Transverse colon (tissue), 4 donors: ENCODE measurements at places on chromosomes 3 and 15. TPM values are rescaled to one million over a fixed set of nuclear protein-coding genes. Genes with fewer than 3 reads are reported as not detected.

GRCh38 chr15:62124973-62125303, 40.1 kb downstream of the C2CD4B start:
- no peak for DNase-seq

DNA sequence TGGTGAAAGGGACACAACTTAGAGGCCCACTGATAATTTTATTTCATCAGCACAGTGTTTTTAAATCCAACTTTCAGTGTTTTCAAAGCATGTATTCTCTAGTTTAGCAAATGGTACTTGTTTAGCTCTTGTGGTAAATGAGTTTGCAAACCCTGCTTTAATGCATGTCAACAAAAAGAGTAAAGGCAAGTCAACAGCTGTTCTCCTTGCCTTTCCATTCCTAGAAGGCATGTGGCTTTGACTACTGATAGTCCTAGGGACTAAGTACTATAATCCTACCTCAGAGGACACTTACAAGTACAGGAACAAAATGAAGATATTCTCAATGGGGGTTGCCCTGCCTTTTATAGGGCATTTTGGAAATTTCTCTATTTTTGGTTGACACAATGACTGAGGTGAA, 13.1 kb downstream of the NPTN start:
- DNase-seq: no peak

DNA sequence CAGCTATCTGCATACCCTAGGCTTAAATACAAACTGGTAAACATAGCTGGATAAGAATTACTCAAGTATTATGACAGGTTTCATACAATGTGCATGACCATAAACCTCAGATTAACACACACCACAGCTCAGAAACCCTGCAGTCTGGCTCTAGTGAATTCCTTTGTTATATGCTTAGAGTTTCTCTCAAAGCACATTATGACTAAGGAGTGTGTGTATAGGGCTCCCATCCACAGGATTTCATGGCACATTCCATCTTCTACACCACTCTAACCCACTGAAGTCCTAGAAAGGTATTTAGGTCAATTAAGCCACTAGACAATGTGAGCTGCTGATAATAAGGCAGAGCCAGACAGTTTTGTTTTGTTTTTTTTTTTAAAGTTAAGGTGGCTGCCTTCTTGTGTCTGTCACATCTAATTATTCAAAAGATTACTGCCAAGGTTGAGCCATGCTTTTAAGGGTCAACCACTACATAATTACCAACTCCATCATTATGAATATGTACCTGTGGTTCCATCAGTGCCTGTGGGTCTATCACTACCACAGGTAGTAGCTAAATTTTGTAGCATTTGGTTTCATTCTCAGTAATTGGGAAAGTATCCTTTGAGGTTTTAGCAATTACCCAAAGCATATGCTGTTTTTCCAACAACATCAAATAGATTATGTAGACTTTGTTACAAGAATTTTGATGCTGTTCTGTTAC, 107.0 kb downstream of the ALCAM start:
- no peak for DNase-seq

The IQCF5 gene
- total RNA-seq: not detected
